Posterior cingulate gyrus (tissue), 11 donors: ENCODE measurements at places on chromosomes 2 and 18.

DNA sequence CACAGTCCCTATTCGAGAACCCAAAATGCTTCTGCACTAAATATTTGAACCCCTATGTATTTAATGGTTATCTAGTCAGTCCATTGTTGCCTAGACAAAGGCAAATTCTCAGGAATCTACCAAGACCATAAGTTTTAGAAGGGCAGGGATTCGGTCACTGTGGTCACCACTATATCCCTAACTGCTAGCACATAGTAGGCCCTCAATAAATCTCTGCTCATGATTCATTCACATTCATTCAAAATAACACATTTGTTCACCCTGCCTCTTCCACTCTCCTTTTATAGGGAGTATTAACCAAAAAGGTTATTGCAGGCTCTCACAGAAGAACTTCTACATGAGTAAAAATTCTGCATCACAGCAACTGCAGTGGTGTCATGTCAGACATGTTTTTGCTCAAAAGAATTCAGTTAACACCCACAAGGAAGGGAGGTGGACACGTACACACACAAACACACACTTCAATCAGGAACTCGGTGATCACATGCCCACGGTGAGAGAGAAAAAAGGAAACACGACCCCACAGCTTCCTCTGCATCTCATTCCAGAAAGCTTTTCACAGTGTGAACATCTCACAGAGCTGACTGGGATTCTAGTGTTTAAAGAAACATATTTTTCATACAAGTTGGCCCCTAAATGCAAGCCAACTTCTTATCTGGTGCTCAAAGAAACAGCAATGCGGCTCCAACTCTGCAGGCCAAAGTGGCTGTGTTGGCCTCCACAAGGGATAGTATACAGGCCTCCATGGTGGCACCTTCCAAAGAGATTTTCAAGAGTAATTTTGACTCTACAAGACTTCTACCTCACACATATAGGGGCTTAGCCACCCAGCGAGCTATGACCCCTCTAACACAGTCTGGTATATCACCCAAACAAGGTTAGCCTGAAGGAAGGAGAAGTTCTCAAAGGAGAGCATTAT is 98.0 kb downstream of the ANKRD44 start:
- DNase-seq = no peak

DNA sequence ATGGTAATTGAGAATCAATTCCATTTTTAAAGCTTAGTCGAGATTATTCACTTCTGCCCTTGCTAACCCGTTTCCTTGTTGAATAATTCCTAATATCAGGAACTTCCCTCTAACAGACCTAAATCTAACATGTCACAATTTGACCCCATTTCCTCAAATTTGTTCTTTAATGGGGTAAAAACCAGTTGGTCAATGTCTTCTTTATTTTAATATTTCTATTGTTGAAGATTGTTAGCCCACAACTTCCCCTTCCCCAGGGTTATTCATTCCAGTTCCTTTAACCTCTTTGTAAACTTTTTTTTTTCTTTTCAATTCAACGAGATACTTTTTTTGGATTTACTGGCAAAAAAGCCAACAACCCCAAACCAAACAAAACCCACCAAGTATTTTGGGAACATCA is 7.3 kb downstream of the TNFRSF11A start:
- DNase-seq = no peak

DNA sequence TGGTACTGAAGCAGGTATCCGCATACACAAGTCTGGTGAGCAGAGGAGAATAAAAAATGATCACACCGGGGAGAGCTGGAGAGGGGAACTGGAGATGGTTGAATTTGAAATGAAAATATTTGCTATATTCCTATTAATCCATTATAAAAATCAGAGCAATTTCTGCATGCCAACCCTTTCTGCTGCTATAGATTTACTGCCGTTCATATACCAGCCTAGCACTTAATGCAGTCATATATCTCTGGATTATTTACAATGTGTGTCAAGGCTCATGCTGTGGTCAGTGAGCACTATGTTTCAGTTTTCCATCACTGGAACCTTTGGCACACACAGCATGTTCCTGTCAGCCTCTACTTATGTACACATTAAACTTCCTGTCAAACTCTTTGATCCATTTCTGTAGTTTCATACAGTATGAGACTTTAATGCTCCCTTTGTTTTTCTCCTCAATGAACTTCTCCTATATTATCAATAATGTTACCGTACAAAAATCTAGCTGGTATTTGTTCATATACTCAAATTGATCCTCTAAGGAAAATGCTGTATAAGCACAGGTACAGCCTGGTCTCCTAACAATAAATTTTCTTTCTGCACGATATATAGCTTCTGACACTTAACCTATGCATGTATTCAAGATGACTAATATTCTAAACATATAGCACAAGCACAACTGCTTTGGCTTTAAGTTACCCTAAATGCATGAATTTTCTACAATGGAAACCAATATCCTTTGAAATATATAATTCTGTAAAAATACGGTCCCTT is 36.7 kb downstream of the FANCL start:
- DNase-seq = no peak

GRCh38 chr2:217149087-217149660 is 289.3 kb upstream of the TNP1 start:
- no peak for DNase-seq

DNA sequence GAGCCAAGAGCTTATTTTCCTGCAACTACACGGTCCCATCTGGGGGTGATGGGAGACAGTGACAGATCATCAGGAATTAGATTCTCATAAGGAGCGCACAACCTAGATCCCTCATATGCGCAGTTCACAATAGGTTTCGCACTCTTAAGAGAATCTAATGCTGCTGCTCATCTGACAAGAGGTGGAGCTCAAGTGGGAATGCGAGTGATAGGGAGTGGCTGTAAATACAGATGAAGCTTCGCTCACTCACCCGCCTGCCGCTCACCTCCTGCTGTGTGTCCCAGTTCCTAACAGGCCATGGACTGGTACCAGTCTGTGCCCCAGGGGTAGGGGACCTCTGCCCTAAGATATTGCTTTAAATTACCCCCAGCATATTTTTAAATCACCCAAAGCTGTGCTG is 10.8 kb downstream of the LRRFIP1 start:
- no peak for DNase-seq

GRCh38 chr2:128024816-128025215 is 3.0 kb downstream of the SAP130 start:
- DNase-seq = no peak

DNA sequence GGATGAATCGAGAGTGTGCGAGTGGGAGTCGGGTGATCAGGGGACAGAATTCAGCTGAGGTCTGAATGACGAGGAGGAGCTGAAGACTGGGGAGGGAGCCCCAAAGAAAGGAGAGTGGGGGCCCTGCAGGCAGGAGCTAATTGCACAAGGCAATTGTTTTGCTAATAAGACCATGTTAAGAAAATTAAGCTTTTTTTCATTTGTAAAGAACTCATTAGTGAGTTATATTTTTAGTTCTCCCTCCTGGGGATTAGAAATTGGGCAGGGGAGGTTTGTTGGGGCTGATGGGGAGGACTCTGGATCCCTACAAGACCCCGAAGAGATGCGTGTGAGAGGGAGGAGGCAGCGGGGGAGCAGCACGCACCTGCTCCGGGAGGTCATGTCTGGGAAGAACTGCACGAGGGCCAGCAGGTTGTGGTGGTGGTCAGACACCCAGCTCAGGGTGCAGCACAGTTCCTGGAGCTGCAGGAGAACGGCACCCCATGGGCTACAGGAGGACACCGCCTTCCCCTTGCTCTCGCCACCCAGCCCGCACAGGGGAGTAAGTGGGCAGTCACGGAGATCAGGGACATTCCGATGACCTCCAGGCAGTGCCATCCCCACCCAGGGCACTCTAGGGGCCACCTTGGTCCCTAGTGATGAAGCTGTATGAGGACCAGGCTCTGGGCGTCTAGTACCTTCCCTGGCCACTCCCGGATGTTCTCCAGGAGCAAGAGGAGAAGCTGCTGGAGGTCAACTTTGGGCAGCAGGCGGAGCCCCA is 51.1 kb upstream of the SEMA4C start:
- DNase-seq = no peak

GRCh38 chr2:55018619-55019018 is 31.6 kb downstream of the RTN4 start:
- no peak for DNase-seq

GRCh38 chr2:209613649-209614305 is 157.9 kb upstream of the UNC80 start:
- no peak for DNase-seq

DNA sequence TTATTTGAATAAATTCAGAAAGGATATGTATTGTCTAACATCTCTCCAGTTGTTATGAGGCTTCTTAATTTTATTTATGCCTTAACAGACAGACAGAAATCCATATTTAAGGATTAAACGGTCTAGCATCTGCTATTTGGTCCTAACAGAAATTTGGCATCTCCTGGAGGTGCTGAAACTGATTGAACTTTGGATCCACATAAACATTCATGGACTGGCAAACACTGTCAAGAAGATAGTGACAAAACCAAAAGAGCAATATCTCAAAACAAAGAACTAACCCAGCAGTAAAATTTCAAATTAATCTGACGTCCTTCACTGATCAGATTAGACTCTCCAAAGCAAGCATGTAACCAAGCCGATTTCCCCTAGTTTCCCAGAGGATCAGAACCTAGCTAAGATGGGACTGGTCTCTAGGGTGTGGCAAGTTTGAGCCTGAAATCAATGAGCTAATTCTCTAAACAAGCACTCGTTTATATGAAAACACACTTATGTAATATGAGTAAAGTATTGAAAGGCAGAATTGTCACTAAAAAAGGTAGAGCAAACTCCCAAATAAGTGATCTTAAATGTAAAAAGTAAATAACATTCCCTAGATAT is 139.5 kb downstream of the NOL4 start:
- no peak for DNase-seq

DNA sequence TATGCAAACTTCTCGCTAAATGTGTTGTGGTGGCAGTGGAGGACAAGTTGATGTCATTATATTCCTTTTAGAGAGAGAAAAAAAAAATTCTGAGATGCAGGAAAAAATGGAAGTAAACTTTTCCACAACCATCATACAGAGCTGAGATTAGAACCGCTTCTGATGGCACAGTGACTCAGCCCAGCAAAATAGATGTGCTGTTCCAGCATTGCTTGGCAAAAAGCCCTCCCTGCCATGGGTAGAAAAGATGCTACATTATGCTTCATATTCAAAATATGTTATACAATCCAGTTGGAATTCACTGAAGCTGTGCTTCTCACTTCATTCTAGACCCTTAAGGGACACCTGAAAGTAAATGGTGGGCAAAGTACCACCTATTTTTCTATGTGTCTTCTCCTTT is 1047.6 kb upstream of the FANCL start:
- DNase-seq = peak; percentile 48

GRCh38 chr18:8857806-8858205 is 152.4 kb downstream of the MTCL1 start:
- no peak for DNase-seq

- DNase-seq = no peak
Measured at GRCh38 chr2:185625604-185626003, 113.0 kb upstream of the FSIP2 start.
